Omental fat pad (tissue), 4 donors: ENCODE measurements at places on chromosomes 11 and 22.

DNA sequence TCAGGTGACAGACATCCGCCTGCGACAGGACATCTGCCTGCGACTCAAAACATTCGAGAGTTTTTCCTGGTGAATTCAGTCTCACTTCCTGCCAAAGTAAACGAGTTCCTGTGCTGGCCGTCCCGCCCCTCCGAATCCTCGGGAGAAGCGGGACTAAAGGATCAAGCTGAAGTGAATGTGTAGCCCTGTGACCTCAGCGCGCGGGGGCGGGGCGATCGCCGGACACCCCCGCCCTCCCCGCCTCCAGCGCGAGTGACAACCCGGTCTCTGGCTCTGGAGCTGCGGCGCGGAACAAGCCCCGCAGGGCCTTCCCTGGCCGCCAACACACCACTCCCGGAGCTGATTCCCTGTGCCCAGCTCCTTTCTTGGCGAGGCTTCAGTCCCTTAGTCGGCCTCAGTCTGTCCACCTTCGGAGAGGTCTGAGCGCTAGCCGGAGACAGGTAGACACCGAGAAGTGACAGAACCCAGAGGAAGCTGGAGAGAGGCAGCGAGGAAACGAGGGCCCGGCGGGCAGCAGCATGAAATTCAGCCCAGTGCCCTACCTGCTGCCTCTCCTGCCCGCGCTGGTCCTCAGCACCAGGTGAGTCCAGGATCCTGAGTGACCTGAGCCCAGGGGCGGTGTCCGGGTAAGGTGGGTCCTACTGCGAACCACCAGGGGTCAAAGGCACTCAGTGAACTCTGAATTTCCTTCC, 766.4 kb upstream of the LUZP2 start:
- DNase-seq: no peak

- DNase-seq: no peak
These were observed 232.2 kb upstream of the PITPNB start for GRCh38 chr22:28151151-28151816.

DNA sequence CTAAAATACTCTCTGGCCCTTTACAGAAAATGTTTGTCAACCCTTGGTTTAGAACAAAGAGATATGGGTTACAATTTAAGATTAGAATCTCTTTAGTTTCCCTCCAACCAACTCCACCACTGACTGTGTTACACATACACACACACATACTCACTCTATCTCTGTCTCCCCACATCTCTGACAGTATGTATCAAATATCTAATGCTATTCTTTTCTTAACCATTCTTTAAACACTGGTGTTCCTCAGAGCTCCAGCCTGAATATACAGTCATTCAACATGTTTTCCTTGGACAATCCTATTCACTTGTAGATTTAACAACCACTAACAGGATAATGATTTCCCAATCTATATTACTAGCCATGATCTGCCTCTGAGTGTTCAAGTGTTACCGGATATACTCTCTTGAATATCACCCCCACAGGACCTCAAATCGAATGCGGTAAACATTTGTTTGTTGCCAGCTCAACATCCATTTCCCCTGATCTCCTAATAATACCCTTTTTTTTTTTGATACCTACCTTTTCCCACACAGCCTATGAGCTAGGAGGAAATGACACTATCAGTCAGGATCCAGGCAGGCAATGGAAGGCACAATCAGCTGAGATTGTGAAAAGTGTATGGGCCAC, 6.1 kb downstream of the MPZL3 start:
- no peak for DNase-seq

GRCh38 chr11:130145975-130146776, 13.4 kb upstream of the ST14 start:
- DNase-seq: no peak

DNA sequence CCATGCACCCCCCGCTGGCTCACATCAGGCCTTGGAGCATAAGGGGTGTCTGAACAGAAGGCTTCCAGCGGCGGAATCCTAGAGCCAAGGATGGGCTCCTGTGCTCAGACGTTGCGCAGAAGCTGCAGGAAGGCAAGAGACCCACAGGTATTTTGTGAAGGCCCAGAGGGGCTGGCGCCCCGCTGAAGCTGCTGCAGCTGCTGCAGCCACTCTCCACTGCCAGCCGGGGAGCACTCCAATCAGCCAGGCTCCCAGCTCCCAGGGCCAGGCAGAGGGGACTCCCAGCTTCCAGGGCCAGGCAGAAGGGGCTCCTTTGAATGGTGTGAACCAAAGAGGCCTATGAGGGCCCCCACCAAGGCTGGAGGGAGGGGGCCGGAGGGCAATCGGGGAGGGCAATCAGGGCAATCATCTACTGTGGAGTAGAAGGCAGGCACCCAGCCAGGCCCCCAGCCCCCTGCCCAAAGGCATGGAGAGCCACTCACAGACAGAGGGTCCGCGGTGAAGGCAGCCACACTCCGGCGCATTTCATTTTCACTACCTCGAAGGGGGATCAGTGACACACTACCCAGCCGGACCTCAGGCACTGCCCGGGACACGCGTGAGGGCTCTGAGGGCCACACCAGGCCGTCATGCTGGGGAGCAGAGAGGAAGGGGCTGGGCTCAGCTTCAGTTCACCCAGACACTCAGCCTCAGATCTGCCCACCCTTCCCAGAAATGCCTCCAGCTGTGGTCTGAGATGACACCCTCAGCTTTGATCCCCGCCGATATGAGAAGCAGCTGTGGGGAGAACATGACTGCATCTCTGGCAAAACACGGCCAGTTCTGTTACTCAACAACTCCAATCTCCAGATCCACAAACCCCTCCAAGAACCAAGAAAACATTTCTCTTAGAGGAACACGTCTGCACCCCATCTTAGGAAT, 11.6 kb upstream of the PDE2A start:
- DNase-seq: peak; percentile 48
